ENCODE measurements at places on chromosomes 3 and 15. TPM values are rescaled to one million over a fixed set of nuclear protein-coding genes. Genes with fewer than 3 reads are reported as not detected.

DNA sequence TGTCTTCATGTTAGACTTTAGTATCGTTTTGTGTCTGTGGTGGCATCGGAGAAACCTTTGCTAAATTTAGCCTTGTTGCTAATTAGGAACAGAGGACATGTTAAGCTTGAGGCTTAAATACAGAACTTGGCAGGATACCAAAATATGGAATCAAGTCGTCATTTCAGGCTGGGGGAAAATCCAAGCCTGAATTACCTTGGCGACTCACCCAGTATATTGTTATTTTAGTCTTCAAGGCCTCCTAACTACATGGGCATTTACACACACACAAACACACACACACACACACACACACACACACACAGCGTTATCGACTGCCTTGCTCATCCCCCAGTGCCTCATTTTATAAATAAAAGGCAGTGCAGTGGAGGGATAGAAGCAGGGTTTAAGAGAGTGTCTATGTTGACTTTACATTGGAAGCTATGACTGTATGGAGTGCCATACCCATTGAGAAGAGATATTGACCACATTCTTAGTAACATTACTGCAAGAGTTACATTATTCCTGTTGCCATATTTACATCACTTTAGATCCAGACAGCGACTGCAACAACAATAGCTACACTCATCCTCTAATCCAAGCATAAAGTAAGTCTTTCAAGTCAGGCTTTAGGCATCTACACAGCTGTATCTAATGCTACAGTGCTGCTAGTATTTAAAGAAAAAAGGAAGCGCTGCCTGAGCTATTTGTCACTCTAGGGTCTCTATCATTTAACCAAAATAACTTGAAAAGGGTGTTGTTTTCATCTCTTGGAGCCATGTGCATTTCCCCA is 210.8 kb upstream of the SEMA6D start:
- H3K4me3 ChIP-seq: no peak overlapping the region
- no peaks in the 10 kb centered on the region for H3K36me3 ChIP-seq
- no peaks in the 10 kb centered on the region for H3K27me3 ChIP-seq
- no peaks in the 10 kb centered on the region for H3K4me1 ChIP-seq

GOLGA6A gene
- total RNA-seq: 2.1 TPM

DNA sequence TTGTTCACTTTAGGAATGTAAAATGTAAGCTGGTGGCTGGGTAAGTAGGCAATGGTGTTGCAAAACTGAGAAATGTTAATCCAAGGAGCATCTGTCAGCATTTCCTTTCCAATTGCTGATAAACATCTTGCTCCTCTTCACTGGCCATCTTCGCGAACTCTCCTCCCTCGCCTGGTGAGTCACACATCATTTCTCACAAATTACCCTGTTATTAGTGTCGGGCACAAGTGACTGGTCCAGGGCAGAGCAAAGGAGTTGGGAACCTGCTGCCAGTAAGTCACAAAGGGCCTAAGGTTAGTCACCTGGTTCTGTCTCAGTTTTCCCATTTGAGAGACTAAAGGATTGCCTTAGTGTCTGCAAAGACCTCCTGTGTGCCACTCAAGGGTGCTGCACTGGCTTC is 13.0 kb downstream of the CERS3 start:
- no peak overlapping the region for H3K27ac ChIP-seq
- H3K27me3 ChIP-seq: no peaks in the 10 kb centered on the region
- no peak overlapping the region for H3K4me3 ChIP-seq
- H3K36me3 ChIP-seq: no peaks in the 10 kb centered on the region

- peaks cover 17% of the 10 kb centered on the region for H3K4me1 ChIP-seq
- no peaks in the 10 kb centered on the region for H3K27me3 ChIP-seq
- no peak overlapping the region for H3K4me3 ChIP-seq
- no peak overlapping the region for H3K27ac ChIP-seq
- DNase-seq: no peak
Measured at GRCh38 chr3:16504692-16505091, 8.8 kb downstream of the RFTN1 start.

DNA sequence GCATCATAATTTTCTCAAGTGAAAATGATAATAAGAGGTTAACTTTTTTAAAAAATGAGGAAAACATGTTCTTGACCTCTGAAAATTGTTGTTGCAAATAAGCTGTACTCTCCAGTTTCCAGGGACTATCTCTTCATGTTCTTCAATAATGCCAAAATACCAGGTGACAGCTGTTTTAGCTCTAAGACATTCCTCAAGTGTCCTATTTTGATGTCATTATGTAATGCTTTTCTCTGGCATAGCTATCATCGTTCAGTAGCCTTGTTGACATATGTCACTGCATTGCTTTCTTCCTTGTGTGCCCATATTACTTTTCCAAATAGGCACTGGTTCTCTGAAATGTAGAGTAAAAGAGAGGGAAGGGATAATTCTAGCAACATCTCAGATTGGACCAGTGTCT is 5.7 kb upstream of the FILIP1L start:
- DNase-seq: no peak
- no peaks in the 10 kb centered on the region for H3K4me1 ChIP-seq
- H3K4me3 ChIP-seq: no peak overlapping the region
- H3K27me3 ChIP-seq: no peaks in the 10 kb centered on the region

- H3K4me1 ChIP-seq: peaks cover 48% of the 10 kb centered on the region
- H3K27me3 ChIP-seq: no peaks in the 10 kb centered on the region
- H3K36me3 ChIP-seq: no peaks in the 10 kb centered on the region
- no peak for DNase-seq
- H3K4me3 ChIP-seq: no peak overlapping the region
Measured at GRCh38 chr15:66024116-66024515, 154.8 kb downstream of the RAB11A start.

AMIGO3 gene
- 10.4 TPM for total RNA-seq

DNA sequence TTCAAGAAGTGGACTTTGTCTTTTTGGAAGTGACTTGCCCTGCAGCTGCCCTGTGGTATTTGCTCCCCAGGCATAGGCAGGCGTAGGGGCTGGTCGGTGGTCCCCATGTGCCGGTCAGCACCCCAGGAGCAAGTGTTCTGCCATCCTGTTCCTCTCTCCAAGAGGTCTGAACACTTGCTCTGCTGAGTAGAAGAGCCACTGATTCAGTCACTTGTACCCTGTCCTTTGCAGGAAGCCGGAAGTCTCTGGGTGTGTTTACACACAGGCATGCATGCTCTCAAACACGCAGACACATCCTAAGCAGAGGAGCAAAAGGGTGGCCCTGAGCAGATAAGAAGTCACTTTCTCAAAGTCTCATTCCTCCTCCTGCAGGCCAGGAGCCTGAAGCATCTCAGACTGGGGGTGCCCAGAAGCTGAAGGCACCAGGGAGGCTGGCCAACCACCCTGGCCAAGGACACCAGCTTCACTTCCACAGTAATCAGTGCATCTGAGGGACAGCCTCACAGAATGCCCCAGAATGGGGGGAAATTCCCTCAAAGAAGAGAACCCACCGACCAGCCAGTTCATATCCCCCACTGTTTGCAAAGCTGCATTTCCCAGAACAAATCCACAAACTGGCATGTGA is 88.7 kb upstream of the POMGNT2 start:
- H3K4me3 ChIP-seq: no peak overlapping the region
- no peak overlapping the region for H3K27ac ChIP-seq
- H3K4me1 ChIP-seq: no peaks in the 10 kb centered on the region

CYP11A1 gene
- total RNA-seq: 3.3 TPM

FGF12 gene
- total RNA-seq: 7.6 TPM

CX3CR1 gene
- total RNA-seq: 0.24 TPM

GRCh38 chr3:125356140-125357026 is 18.7 kb downstream of the ZNF148 start:
- H3K4me1 ChIP-seq: peaks cover 5% of the 10 kb centered on the region
- no peaks in the 10 kb centered on the region for H3K27me3 ChIP-seq
- peak overlapping the region; percentile 71 for H3K4me3 ChIP-seq
- no peak for DNase-seq

GRCh38 chr3:58333206-58334012 is 717 bp downstream of the PXK start:
- no peak overlapping the region for H3K27ac ChIP-seq
- DNase-seq: peak; percentile 63
- peaks cover 25% of the 10 kb centered on the region for H3K27me3 ChIP-seq
- no peaks in the 10 kb centered on the region for H3K36me3 ChIP-seq

DNA sequence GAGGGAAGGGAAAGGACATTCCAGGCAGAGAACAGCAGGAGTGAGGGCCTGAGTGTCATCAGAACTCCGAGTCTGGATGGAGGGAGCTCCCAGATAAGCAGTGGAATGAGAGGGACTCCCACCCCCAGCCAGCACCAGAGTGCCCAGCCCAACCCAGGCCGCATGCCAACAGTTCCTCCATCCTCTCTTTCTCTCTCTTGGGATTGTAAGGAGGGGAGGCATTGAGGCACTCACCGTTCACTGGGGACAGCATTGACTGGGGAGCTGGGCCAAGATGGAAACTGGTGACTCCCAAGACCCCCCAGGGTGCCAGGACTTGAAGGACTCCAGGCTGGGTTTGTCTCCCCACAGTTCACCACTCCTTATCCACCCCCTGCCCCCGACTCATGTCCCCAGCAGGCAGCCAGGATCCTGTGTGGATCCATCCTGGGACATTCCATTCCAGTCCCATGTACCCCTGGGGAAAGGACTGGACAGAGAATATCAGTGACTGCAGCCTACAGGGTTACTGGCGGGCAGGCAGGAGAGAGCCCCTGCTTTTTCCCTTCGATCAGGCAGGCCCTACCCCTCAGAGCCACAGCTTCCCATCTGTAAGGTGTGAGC is 15.7 kb downstream of the PTH1R start:
- H3K27me3 ChIP-seq: peaks cover 59% of the 10 kb centered on the region
- H3K36me3 ChIP-seq: no peaks in the 10 kb centered on the region
- peaks cover 14% of the 10 kb centered on the region for H3K4me1 ChIP-seq
- DNase-seq: peak; percentile 28
- H3K4me3 ChIP-seq: peak overlapping the region; percentile 69
- no peak overlapping the region for H3K27ac ChIP-seq
